T-helper 2 cell (primary cell): ENCODE measurements at places on chromosomes 6 and 20.

DNA sequence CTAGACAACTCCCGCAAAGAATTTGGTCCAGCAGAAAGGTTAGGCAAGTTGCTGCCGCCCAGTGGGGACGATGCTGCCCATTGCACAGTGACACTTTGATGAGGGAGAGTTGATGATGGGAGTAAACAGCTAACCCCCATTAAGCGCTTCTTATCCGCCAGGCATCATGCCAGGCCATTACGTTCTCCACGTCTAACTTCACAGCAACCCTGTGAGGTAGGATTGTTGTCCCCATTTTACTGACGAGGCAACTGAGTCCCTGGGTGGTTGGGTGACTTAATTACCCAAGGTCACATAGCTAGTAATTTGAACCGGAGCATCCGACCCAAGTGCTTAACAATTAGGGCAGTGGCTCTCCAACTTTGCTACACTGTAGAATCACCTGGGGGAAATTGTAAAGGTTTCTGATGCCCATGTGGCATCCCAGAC lies 738 bp downstream of the RALGAPB start:
- DNase-seq, result no peak

DNA sequence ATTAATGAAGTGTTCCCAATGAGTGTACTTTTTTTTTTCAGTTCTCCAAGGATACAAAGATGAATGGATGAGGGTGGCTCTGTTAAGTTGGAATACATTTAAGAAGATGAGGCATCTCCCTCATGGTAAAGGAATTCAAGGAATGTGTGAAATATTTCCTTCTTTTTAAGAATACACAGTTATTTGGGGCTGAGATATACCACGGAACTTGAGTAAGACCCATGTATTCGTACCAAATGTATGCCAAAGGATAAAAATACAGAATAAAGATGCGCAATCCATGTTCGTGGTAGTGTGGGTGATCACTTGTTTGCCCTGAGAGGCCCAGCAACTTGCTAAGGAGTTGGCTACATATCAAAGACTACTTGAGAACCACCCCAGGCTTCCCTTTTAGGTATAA lies 164.2 kb upstream of the TCF21 start:
- DNase-seq, result no peak

DNA sequence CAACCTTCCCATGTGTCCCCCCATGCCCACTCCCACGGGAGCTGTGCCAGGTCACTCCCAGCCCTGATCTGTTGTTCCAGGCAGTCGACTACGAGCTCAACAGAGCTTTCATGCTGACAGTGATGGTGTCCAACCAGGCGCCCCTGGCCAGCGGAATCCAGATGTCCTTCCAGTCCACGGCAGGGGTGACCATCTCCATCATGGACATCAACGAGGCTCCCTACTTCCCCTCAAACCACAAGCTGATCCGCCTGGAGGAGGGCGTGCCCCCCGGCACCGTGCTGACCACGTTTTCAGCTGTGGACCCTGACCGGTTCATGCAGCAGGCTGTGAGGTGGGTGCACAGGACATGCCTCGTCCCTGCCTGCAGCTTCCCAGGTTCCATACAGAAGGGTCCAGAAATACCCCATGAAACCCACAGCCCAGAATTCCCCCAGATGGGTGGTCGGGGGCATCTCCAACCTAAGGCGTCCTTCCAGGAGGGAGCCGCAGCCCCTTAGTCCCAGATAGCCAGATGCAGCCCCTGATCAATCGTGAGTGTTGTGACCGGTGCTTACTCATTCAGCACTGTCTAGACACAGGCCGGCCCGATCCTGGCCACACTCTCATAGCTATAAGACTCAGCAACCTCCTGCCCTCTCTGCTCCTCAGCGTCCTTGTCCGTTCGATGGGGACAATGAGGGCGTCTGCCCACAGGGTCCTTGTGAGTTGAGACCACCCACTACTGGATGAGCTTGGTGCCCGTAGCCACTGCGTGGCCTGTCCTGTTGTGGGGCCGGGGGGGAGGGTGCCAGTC lies 142.1 kb downstream of the TAF4 start:
- DNase-seq, result no peak

GRCh38 chr6:169313347-169314010 lies 59.8 kb upstream of the THBS2 start:
- DNase-seq, result no peak

- no peak for DNase-seq
Measured at GRCh38 chr6:111540681-111541025, 57.6 kb upstream of the REV3L start.

- DNase-seq, result no peak
Measured at GRCh38 chr6:27471365-27472115, 1.4 kb downstream of the ZNF184 start.

DNA sequence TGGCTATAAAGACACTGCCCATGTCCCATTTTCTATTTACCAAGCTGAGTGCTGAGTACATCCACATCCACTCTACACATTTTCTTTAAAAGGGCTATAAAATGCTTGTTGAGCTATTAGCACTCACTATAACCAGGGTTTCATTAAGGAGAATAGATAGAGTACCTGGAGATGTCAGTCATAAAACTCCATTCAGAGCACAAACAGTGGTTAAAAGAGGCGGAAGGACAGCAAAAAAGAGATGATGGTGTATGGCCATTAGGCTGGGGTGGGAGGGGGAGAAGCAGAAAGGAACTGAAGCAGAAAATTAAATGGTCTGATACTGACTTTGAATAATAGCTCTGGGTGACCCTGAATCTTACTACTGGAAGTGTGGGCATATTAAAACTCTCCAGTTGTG lies 609.9 kb upstream of the MAP3K7 start:
- no peak for DNase-seq

DNA sequence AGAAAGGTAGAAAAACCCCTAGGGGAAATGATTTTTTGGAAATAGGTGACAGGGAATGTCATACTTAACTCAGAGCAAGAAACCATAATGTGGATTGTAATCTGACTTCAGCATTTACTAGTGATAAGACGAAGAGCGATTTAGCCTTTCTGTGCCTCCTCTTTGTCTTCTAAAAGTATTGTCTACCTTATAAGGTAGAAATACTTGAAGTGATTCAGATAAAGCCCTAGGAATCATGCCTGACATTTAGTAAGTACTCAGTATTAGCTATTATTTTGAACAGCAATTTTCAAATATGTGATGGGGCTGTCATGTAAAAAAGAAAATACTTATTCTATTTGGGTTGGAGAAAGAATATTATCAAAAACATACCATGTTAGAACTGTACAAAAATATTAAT lies 525.9 kb upstream of the EYS start:
- DNase-seq, result no peak

- DNase-seq, result no peak
Measured at GRCh38 chr6:113172531-113172966, 684.6 kb upstream of the MARCKS start.

- no peak for DNase-seq
Measured at GRCh38 chr20:16020971-16021370, 552.3 kb downstream of the KIF16B start.

- no peak for DNase-seq
Measured at GRCh38 chr20:37390503-37390890, 44.6 kb downstream of the SRC start.
